ENCODE measurements at places on chromosomes 13 and 19.

- no peak for DNase-seq
Measured at GRCh38 chr19:343941-344624, 513 bp downstream of the MIER2 start.

- peak; percentile 47 for DNase-seq
Measured at GRCh38 chr13:100588331-100589177, at the start of gene GGACT. Gene GGACT, minus strand, starts transcription at chr13:100588789. Its CDS starts 56,198 bp downstream, at chr13:100532591.

DNA sequence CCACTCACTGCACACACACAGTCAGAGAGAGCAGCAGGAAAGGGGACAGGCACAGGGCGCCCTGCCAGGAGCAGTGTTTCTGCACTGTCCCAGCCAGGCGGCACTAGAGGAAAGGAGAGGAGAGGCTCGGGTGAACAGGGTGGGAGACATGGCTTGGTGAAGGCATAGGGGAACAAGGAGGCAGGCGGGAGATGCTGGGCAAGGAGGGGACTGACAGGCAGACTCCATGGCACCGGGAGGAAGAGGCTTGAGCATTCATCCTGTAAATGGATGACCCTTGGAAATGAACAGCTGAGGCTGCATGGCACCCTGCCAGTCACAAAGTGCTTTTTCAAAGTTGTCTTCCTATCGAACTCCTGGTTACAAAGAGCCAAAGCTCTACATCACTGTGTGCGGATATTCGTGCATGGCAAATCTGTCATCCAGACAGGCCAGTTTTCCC, 22.4 kb downstream of the MED26 start:
- no peak for DNase-seq

GRCh38 chr19:56727677-56728076, 56.1 kb upstream of the ZNF835 start:
- no peak for DNase-seq

DNA sequence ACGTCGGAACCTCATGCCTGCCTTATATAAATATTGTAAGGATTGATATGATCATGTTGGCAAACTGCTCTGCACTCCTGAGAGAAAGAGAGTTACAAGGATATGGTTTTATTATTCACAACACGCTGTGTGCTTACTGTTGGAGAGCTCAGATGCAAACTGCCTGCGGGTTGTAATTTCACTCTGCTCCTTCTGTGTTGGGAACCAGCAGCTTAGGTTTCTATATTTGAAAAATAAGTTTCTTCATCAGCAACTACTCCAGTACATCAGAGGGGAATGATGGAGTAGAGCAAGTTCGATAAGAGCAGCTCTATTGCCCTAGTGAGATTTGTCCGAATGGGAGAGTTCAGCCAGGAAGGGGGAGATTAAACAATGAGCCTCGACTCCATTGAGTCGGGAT, 106.9 kb upstream of the UBL3 start:
- no peak for DNase-seq

- peak; percentile 45 for DNase-seq
Measured at GRCh38 chr19:2097203-2097885, 629 bp downstream of the IZUMO4 start.

GRCh38 chr13:72109863-72110262, 242.9 kb upstream of the DACH1 start:
- no peak for DNase-seq

DNA sequence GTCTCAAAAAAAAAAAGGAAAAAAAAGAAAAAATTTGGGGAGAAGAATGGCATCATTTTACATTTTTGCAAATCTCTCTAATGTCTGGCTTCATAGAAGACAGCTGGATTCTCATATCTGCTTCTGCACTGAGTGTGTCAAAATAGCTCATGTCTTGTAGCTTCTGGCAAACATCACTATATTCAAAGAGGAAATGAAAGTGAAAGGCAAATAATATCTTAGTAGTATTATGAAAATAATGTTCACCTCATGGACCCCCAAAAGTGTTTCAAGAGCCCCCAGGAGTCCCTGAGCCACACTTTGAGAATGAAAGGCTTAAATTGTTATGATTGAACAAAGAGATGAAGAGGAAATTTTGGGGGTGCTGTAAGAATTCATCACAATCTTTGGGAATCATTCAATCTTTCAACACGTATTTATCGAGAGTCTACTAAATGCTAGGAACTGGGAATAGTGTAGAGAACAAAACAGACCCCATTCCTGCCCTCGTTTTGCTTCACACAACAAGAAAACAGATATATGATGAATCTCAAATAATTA, 1.2 kb upstream of the SLC6A16 start:
- DNase-seq, result no peak

- no peak for DNase-seq
Measured at GRCh38 chr19:47507924-47508553, 6.8 kb downstream of the NAPA start.

DNA sequence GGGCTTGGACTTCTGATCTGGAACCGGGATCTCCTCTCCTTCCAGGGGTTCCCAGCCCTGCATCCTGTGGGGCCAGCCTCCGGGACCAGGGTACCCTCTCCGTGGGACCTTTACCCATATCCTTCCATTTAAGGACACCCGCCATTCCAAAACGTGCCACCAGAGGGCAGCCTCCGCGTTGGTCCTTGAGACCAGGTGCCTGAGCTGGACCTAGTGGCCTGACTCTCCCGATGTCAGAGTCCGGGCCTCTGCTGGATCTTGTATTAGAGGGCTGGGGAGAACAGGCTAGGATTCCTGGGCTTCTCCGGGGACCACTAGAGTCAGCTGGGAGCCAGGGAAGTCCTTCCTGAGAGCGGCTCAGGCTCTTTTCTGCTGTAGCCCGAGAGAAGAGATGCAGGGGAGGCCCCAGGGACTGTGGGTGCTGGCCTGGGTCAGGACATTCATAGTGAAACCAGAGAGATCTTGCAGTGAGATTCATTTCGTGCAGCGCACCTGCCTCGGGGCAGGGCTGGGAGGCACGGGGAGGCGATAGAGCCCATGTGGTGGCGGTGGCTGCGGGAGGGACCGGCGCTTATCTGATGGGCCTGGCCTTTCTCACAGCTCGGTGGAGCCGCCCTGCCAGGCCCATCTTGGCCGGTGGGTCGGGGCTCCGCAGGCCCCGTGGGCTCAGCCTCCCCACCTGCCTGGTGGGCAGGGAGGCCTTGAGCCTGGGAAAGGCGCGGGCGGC, 9.8 kb upstream of the SLC7A10 start:
- peak; percentile 61 for DNase-seq

DNA sequence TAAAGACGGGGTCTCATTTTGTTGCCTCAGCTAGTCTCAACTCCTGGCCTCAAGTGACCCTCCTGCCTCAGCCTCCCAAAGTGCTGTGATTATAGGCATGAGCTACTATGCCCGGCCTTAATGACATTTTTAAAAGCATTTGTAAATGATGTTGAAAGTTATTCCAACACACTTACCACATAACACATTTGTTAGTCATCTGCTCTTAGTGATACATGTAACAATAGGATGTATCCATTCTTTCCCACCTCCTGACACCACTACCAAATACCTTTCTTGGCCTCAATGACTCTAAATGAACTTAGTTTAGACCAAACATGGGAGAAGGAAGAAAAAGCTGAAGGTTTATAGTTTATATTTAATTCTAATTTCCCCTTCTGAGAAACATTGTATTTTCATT, 59.8 kb upstream of the MEDAG start:
- DNase-seq, result no peak

- no peak for DNase-seq
Measured at GRCh38 chr13:40578055-40578454, 88.4 kb downstream of the FOXO1 start.

GRCh38 chr13:28041031-28041461, 52.6 kb upstream of the URAD start:
- DNase-seq, result no peak

- DNase-seq, result no peak
Measured at GRCh38 chr13:77898097-77898496, 20.5 kb downstream of the EDNRB start.

GRCh38 chr19:41682437-41682836, 5.6 kb downstream of the CEACAM7 start:
- no peak for DNase-seq

DNA sequence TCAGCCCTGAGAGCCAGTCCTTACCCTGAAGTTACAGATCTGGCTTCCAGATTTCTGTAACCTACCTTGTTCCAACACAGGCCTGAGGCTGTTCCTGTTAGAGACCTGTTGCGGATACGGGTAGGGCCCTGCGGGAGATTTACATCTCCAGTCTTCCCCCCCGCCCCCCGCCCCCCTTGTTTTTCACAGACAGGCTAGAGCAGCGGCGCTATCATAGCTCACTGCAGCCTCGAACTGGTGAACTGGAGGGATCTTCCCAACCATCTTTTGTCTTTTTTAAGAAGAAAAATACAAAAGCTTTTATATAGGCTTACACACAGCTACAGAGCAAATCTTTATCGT, 10.6 kb upstream of the CEACAM21 start:
- no peak for DNase-seq

DNA sequence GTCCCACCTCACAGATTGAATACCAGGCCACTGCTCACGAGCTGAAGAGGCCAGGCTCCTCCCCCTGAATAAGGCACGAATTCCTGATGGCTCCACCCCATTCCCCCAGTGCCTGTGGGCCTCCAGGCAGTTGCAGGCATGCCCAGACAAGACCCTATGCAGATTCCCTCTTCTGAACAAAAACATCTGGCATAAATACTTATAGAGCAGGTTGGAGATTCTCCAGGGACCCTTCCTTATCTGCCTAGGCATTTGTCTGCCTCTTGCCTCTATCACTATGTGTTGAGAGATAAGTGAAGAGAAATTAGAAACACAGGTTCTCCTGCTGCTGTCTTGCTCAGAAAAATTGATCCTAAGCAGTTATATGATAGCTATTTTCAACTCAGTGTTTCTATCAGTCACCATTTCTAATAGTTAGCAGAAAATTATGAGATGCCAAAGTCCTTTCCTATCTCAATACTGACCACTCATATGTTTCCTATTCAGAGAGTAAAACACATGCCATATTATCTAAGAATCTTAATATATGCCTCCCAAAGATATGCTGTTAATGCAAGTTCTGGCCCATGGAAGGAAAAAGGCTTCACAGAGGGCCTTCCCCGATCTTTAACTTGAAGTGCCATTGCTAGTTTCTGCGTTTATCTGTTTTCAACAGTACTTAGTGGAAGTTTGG, 364.0 kb downstream of the KCTD12 start:
- no peak for DNase-seq

DNA sequence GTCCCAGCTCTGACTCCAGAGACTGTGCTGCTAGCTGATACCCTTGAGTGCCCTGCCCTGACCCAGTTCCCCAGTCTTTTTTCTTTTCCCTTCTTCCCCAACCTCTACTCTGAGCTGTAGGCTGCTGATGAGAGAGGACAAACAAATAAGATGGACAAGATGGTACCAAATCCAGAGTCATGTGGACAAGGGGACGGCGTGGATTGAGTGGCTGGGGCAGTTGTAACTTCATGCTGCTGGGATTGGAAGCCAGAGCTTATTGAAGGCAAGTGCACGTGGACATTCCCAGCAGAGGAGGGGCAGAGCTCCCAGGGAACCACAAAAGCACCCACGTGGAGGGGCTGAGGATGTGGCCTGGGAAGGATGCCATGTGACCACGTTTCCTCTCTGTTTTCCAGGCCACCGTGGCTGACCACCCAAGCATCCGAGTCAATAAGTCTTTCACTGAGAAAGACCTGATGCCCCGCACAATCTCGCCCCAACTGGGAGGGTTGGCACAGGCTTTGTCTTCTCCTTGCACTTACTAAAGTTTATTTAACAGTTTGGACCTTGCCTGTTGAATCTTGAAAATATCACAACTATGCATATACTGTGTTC, 323.3 kb upstream of the ZNF507 start:
- DNase-seq, result no peak

DNA sequence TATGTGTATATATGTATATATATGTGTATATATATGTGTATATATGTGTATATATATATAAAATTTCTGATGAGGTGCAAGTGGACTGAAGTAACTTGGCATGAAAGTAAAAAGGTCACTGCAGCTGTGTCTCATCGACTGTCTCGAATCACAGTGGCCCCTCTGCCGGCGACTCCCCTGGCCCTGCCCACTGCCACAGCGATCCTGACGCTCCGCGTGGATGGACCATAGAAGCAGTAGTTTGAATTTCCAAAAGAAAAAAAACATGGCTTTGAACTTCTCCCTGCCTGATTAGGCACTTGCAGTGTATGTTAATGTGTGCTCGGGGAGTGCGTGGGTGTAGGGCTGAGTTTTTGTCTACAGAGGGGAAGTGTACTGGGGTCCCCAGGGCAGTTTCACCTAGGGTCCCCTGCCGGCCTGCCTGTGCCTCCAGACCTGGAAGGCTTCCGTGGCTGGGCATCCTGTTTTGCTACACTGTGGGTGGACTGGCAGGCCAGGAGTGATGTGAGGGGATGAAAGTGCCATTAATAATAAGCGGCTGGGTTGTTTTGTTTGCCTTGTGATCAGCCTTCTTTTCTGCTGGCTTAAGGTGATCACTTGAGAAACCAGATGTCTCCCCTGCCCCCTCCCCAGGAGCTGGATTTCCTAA, 10.8 kb downstream of the ZIC5 start:
- no peak for DNase-seq

DNA sequence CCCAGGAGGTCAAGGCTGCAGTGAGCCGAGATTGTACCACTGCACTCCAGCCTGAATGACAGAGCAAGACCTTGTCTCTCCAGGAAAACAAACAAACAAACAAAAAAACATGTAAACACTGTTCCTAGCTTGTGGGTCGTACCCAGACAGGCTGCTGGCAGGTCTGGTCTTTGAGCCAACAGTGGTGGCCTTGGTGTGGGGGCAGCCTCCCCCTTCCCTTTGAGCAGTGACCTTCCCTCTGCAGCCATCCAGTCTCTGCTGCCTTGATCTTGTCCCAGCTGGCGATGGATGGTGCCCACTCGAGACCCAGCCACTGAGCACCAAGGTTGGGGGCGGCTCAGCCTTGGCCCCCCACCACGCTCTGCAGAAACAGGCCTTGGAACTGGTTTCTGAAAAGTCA, 143.3 kb downstream of the KDM4B start:
- no peak for DNase-seq

DNA sequence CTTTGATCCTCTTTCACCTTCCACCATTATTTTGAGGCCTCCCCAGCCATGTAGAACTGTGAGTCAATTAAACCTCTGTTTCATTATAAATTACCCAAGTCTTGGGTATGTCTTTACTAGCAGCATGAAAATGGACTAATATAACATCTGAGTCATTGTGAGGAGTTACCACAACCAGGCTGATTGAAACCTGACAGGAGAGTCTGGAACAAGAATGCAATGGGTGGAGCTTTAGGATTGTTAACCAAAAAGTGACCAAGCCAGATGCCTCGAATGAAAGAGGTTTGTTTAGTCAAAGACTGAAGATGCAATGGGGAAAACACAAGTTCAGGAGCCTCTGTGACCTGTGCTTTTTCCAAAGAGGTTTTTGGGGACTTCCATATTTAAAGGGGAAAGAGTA, 659.0 kb downstream of the SLITRK6 start:
- no peak for DNase-seq

All from NCI-H2029 (cell line).